ENCODE measurements at places on chromosomes 2 and 18.

- no peak for DNase-seq
These were observed 31.3 kb upstream of the EVA1A start for GRCh38 chr2:75592030-75592429.

DNA sequence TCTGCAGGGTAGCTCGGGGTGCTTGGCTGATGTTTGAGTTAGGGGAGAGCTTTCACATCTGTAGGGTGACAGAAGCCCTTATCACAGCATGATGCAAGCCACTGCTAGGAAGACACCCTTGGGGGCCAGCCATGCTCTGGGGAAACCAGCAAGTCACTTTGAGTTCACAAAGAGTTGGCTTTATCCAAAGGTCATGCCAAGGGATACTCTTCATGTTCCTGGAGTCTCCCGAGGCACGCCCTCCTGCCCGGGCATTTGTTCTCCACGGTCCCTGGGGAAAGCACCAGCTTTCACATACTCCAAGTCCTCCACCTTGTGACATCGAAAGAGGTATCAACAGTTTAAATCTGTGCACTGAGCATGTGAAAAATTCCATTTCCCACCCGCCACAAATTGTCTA, 227.7 kb downstream of the VAPA start:
- DNase-seq, result no peak

DNA sequence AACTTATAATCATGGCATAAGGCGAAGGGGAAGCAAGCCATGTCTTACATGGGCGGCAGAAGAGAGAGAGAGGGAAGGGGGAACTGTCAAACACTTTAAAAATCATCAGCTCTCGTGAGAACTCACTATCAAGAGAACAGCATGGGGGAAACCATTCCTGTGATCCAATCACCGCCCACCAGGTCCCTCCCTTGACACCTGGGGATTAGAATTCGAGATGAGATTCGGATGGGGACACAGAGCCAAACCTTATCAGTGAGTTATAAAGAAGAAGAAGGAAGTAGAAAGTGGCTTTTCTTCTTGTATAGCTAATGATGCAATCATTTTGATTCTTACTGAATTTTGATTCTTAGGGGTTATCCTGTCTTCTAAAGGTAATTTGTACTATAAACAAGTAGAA, 51.4 kb downstream of the SMCHD1 start:
- no peak for DNase-seq

DNA sequence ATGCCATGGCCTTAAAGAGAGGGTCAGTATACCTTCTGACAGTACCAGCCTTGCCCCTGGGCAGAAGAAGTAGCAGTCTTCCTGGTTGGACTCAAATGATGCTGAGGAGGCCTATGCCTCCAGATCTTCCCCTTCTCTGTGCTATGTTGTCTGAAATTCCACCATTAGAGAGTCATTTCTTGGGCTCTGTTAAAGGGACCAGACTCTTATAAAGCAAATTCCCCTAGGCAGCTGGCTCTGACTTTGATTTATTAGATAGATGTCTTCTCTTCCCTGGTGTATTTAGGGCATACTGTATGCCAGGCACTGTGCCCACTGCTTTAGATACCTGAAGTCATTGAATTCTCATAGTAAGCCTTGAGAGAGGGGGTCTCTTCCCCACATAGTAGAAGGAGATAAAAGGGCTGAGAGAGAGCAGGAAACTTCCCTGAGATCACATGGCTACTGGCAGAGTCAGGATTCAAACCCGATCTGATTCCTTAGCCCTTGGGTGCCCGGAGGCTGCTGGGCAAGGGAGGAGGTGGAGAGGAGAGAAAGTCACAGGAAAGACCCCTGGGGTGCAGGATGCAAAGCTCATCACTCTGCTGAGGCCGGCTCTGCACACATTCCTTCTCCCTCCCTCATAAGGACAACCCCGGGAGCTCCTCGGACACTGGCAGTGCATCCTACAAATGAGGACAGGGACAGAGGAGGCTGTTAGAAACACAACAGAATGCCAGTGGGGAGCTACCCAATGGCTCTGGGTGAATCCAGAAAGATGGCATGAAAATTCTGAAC, 23.0 kb downstream of the COPS9 start:
- DNase-seq, result no peak

DNA sequence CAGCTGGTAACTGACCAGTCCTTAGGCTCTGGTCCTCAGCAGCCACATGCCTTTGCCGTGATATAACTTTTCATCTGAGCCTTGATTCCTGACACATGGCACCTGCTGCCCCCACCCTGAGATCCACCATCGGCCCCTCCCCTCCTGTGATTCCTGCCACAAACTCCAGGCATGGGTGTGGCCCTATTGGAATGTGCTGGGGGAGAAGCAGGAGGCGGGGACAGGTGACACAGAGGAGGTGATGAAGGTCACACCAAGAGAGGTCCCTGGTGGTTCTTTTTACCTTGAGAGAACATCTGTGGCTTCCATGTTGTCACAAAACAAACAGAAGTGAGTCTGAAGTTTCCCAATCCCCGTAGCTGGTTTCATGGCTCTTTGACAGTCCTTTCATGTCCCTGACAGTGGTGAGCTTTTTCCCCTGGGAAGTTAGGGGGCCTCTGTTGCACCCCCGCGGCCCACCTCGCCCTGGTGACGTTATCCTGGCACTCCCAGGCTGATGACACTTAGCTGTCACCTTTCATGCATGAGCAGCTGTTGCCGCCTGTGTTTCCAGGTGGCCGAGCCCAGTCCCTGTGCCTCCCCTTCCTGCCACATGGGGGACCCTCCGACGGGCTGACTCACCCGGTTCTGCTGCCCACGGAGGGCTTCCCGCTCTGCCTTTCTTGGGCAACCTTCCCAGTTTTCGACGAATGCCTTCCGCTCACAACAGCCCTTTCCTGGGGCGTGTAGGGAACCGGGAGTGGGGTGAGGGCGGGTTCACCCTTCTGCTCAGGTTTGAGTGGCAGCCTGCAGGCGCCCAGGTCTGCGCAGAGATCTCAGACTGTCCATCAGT, 66.3 kb upstream of the GLI2 start:
- DNase-seq, result no peak

GRCh38 chr18:23521271-23521670, 18.0 kb downstream of the RMC1 start:
- no peak for DNase-seq

GRCh38 chr2:156437272-156437930, 1.2 kb downstream of the GPD2 start:
- peak; percentile 16 for DNase-seq

DNA sequence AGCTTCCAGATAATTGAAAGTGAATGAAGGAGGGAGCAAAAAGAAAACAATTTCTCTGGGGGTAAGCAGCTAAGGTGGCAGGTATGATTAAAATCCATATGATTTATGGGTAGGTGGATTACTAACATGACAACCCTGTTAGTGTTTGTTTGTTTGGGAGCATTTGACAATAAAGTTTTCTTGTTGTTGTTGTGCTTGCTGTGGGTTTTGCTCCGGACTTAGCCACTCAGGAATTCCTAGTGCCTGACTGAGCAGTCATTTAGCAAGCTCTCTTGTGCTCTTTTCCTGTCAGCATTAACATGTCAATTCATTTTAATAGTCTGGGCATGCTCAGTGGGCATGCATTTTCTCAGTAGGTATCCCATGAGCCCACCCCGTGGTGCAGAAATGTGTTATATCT, 674.8 kb upstream of the ZEB2 start:
- no peak for DNase-seq

GRCh38 chr18:3541549-3542386, 91.8 kb downstream of the TGIF1 start:
- DNase-seq, result no peak

DNA sequence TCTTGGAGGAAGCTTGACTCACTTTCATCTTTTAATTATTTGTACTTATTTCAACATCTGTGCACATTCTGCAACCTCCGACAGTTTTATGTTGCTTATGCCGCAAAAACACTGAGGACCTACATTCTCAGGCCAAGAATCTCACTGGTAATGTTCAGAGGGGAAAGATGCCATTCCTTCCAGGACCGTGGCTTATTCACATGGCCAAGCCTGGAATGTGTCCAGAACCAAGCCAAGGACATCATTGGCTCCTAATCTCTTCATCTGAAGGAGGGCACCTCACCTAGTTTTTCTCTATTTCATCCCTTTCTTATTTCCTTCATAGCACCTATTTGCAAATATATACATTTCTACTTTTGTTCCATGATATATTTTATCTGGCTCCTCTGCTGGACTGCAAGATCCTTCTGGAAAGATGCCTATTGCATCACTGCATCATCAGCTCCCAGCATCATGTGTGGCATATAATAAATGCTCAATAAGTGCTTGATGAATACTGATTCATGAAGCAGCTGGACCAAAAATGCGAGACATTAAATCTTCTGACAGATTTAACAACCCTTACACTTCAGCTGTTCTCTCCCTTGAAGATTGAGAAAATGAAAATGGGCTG, 377.1 kb downstream of the TNS1 start:
- no peak for DNase-seq

GRCh38 chr2:100059638-100060037, 82.8 kb downstream of the AFF3 start:
- no peak for DNase-seq

- no peak for DNase-seq
These were observed 9.2 kb upstream of the HK2 start for GRCh38 chr2:74824679-74825078.

DNA sequence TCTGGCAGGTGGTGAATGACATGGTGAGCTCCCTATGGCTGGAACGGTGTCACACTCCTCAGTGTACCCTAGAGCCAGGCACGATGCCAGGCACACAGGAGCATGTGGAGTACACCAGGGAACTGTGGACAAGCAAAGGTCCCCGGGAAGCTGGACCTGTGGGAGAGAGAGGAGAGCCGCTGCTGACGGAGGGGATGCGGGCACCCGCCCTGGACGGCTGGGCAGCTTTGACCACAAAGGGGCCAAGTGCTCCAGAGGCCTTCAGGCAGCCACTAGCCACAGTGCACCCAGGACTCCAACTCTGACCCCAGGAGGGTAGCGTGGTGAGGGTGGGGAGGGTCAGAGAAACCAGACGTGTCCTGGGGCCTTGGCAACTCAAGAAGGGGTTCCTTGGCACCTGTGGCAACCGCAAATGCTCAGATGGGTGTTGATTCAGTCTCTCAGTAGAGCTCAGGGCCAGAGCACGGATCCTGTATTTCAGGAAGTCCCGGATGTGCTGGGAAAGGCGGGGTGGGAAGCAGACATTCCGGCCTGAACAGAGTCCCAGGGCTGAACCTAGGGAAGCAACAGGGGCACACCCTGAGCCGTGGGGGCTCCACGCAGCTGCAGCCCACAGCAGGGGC, 2.3 kb upstream of the MAB21L4 start:
- no peak for DNase-seq

DNA sequence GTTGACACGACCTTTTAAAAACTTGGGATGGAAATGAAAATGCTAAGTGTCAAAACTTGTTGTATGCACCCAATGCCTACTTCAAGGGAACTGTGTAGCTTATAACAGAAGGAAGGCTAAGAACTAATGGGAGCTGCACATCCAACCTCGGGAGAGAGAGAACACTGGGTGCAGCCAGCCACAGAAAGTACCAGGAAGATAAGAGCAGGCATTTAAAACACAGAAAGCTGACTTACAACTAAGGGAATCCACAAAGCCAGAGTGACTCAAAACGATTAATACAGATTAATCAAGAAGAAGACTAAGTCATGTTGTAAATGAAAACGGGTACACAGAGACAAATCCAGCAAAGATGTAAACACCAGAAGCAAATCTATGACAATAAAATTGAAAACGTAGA, 113.4 kb downstream of the HDAC4 start:
- DNase-seq, result no peak

DNA sequence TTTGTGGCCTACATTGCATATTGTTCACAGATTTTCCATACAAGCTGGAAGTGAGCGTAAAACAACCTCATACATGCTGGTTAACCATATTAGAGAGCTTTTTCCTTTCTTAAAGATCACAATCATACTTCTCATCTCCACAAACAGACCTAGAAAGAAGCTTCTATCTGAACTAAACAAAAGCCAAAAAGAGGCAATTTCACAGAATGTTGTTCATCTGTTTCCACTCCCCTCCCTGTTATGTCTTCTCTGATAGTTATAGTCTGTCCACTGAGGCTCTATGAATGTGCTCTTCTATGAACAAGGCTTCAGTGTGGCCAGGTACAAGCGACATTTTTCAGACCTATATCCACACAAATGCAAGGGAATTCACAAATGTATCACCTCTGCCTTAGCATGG, 63.4 kb downstream of the LDAH start:
- no peak for DNase-seq

DNA sequence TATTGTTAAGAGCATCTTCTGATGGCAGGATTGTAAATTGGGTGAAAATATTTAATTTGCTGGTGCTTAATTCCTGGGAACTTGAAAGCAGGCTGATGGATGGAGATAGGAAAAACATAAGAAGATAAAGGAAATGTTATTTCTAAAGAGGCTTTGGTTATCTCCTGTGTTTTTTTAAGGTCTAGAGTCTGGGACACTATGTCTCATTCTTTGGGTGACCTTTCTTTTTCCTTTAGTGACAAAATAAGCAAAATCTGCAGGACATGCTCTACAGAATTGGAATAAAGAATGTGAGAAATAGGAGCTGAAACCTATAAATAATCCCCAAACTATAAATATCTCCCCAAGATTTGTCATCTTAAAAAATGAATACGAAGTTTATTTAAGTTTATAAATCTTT, 241.7 kb downstream of the DSC3 start:
- DNase-seq, result no peak

GRCh38 chr2:223437788-223438187, 164.4 kb downstream of the SCG2 start:
- DNase-seq, result no peak

- no peak for DNase-seq
These were observed 18.8 kb downstream of the RAB31 start for GRCh38 chr18:9726936-9727335.

- DNase-seq, result no peak
These were observed 15.3 kb upstream of the HES6 start for GRCh38 chr2:238255151-238255551.

DNA sequence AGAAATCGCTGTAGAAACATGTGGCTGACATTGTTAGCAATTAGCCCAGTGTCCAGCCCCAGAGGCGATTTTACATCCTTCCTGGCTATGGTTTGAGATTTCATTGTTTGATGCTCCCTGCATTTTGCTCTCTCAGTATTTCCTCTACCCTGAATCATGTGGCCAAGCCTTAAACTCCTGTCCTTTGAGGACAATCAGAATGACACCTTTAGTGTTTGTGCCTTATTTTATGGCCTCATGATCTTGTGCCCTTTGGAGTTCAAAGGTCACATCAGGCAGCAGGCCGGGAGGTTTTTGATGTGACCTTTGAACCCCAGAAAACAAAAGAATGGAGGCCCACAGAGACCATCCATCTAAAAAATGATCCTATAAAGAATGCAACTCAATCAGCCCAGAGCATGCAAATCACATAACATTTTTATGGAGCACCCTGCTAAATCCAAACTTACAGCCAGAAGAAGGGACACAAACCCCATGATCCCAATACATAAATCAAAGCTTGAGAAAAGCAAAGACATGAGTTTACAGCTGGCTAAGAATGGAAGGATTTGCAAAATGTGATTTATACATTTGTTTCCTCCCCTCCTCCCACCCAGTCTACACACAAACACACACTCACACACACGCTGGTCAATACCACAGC, 52.5 kb downstream of the FECH start:
- no peak for DNase-seq
